GM23248 (cell line): ENCODE measurements at places on chromosomes 3 and 15. TPM values are rescaled to one million over a fixed set of nuclear protein-coding genes. Genes with fewer than 3 reads are reported as not detected.

DNA sequence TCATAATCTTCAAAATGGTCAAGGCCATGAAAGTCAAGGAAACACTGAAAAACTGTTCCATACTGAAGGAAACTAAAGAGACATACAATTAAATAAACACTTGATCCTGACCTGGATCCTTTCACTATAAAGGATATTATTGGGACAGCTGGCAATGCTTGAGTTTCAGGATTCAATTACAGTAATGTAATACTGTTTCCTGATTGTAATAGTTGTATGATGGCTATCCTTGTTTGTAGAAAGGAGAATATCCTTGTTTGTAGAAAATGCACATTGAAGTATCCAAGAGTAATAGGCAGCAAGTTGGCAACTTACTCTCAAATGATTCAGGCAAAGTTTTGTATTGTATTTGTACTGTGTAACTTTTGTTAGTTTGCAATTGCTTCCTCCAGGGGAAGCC, 4.6 kb downstream of the CIDEC start:
- no peaks in the 10 kb centered on the region for H3K36me3 ChIP-seq
- DNase-seq: no peak
- no peak overlapping the region for H3K4me3 ChIP-seq

UROC1 gene
- not detected in 2 replicates for total RNA-seq

CCR2 gene
- not detected in 2 replicates for total RNA-seq

DNA sequence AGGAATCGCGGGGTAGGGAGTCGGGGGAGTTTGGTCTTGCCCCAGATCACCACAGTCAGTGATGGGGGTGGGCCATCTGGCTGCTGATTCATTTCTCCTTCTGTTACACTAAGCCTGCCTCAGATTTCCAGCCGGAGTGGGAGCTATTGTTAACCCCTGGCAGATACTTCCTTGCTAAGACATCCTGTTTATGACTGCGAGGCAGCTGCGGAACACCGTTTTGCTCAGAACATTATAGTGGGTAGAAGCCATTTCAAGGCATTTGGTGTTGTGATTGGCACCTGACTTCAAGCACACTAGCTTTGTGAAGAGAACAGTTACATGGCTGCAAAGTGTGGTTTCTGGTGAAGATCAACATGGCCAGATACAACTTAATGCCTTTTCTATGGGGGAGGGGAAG, 73.8 kb downstream of the FLNB start:
- no peak overlapping the region for H3K4me3 ChIP-seq
- no peaks in the 10 kb centered on the region for H3K27me3 ChIP-seq
- H3K27ac ChIP-seq: no peak overlapping the region
- peaks cover 60% of the 10 kb centered on the region for H3K36me3 ChIP-seq

COL6A5 gene
- not detected in 2 replicates for total RNA-seq

DNA sequence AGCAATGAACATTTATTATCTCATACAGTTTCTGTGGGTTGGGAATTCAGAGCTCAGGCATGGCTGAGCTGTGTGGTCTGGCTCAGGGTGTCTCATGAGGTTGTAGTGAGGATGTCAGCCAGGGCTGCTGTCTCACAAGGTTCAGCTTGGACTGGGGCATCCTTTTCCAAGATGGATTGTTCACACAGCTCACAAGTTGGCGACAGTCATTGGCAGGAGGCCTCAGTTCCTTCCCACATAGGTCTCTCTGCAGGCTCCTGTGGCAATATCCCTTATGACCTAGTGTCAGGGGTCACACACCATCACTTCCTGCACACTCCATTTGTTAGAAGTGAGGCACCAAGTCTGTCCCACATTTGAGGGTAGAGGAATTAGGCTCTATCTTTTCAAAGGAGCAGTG, 56.0 kb downstream of the RPLP1 start:
- no peak overlapping the region for H3K4me3 ChIP-seq
- H3K4me1 ChIP-seq: peaks cover 5% of the 10 kb centered on the region; the same call in 1 of the 2 replicates
- H3K27me3 ChIP-seq: peaks cover 4% of the 10 kb centered on the region
- H3K36me3 ChIP-seq: no peaks in the 10 kb centered on the region
